ENCODE measurements at places on chromosomes 3 and 15.

GRCh38 chr3:135739779-135740178 lies 225.7 kb upstream of the PPP2R3A start:
- DNase-seq: no peak

GRCh38 chr3:45992133-45992729 lies 3.4 kb downstream of the FYCO1 start:
- no peak for DNase-seq

GRCh38 chr3:128933213-128933921 lies 53.9 kb downstream of the ACAD9 start:
- no peak for DNase-seq

DNA sequence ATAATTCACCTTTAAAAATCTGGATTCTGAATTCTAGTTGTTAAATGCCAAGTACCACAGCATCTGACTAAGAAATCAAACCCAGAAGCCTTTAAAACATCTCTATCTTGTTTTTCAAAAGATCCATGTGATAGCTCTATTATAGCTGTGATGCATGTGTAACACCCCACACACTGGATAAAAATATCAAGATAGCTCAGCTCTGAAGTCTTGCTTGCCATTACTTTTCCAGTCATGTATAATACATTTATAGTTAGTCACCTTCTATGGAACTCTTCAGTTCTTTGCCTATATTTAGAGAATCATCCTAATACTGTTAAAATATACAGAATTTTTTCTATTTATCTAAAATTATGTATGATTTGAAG lies 11.6 kb downstream of the ARPP19 start:
- DNase-seq: no peak

- no peak for DNase-seq
Measured at GRCh38 chr3:177683586-177683985, 486.3 kb upstream of the TBL1XR1 start.

Measured in activated CD4-positive, alpha-beta memory T cell treated with anti-CD3 and anti-CD28 coated beads for 36 hours (primary cell).